ENCODE measurements at places on chromosomes 6 and 20. TPM values are rescaled to one million over a fixed set of nuclear protein-coding genes. Genes with fewer than 3 reads are reported as not detected.

- H3K4me1 ChIP-seq = no peaks in the 10 kb centered on the region
- H3K36me3 ChIP-seq = no peaks in the 10 kb centered on the region
- H3K27ac ChIP-seq = no peak overlapping the region
- DNase-seq = no peak
These were observed 14.4 kb upstream of the TFAP2B start for GRCh38 chr6:50804283-50804682.

GRCh38 chr20:4161401-4162251 lies 146.3 kb upstream of the RNF24 start:
- no peak for DNase-seq
- no peaks in the 10 kb centered on the region for H3K27me3 ChIP-seq
- no peak overlapping the region for H3K27ac ChIP-seq

TRIM15 gene
- total RNA-seq = not detected

TUBB1 gene
- not detected for total RNA-seq

SNX9 gene
- total RNA-seq = 77.8 TPM
